GM04503 (cell line): ENCODE measurements at places on chromosomes 5 and 9.

DNA sequence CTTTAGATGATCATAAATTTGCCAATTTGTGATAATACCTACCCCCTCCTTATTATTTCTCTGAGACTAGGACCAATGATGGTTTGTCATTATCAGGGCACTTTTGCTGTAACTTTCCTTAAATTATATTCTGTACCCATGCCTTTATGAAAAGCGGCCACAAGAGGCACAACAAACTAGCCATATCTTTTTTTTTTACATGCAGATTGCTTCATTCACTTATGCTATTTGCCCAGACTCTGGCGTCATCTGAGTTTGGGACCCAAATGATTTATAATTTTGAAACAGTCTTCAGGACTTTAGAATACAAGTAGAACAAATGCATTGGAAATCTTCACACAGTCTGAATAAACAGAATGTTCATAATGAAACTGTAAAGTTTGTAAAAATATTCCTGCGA is 408.1 kb downstream of the MAT2B start:
- DNase-seq: no peak

- DNase-seq: peak; percentile 5
Measured at GRCh38 chr9:15606643-15607472, 54.0 kb downstream of the CCDC171 start.

GRCh38 chr5:175517824-175518450 is 39.6 kb downstream of the SFXN1 start:
- DNase-seq: no peak

GRCh38 chr5:132860742-132861141 is 5.5 kb downstream of the GDF9 start:
- no peak for DNase-seq

- no peak for DNase-seq
Measured at GRCh38 chr5:67455970-67456369, 259.4 kb upstream of the CD180 start.

DNA sequence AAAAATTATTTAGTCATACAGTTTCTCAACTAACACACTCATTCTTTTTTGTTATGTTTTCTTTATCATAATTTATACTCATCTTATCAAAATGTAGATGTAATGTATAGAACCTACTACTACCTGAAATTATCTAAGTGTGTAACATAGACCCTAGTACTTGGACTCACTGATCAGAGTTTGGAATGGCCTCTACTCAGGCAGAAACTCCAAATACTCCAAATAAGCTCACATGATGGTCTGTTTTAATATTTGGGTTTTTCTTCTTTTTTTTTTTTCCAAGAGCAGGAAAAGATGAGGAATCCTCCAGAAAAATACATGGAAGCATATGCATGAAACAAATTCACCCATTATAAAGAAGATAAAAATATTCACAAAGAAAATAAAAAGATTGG is 126.3 kb downstream of the PDE4D start:
- no peak for DNase-seq

GRCh38 chr9:126980231-126980630 is 65.6 kb downstream of the RALGPS1 start:
- peak; percentile 21 for DNase-seq
